HS-5 (cell line): ENCODE measurements at places on chromosomes 1 and 21.
A peak's percentile ranks its signal among the peaks of the same experiment; 100 is the strongest.

- DNase-seq, result no peak
These were observed 439.4 kb downstream of the PTPRU start for GRCh38 chr1:29675481-29676263.

- no peak for DNase-seq
These were observed 70.7 kb downstream of the KCNJ6 start for GRCh38 chr21:37845535-37845934.

GRCh38 chr1:178537382-178538090, 24.6 kb downstream of the TEX35 start:
- no peak for DNase-seq

DNA sequence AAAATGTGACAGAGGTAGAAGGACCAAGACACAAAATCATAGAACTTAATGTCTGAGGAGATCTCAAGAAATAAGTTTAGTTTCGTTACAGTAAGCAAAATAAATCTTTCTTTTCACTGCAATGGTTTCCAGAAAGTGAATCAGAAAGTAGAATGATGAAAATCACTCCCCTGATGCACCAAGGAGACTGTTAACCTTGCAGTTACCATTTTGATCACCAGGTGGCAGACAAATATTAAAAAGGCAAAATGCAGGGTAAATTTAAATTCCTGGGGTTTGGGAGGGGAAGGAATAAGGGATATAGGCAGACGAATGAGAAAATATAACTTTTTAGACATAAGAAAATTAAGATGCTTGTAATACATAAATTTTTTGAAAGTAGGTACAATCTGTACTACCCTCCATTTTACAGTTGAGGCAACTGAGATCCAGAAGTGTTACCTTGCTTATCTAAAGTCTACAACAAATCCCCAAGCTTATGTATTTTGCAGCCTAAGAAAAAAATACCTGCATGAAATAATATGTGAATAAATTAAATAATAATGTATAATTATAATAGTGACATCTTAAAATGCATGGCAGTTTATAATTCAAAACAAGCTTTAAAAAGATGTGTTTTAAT, 253.2 kb downstream of the CRB1 start:
- DNase-seq, result peak; percentile 15

DNA sequence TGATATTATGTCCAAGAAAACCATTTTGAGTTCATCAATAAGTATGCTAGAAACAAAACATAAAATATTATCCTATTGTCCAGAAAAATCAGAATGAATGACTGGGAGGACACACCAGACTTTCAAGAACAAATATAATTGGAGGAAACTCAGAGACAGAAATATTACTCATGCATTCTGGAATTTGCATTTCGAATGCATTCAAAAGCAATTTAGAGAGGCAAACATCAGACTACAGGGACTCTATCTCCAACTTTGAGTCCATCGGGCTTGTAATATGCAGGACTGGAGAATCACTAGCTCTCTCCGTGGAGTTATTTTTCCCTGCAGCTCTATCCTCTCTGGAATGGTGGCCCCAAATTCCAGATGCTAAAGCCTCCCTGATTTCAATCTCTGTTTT, 161.8 kb downstream of the CDC42BPA start:
- no peak for DNase-seq

GRCh38 chr1:210418863-210419650, 90.4 kb downstream of the HHAT start:
- DNase-seq, result no peak

DNA sequence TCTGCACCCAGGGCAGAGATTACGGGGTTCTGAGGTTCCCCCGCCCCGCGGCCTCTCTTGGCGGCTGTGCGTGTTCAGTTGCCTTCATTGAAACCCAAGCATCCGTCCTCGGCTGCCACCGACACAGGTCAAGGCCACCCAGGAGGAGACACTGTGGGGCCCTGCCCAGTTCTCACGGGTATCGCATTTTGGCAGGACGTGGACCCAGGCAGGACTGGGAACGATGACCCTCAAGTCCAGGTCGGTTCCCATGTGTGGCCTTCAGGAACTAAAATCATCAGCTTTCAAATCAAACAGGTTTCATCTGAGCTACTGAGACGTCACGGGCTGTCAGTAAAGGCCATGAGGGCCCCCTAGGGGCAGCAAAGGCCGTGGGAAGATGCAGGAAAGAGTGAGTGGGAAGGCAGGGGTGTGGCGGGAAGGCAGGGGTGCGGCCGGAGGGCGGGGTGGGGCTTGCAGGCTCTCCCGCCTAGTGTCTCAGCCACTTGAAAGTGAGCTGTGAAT, 7.0 kb upstream of the C1orf174 start:
- no peak for DNase-seq

DNA sequence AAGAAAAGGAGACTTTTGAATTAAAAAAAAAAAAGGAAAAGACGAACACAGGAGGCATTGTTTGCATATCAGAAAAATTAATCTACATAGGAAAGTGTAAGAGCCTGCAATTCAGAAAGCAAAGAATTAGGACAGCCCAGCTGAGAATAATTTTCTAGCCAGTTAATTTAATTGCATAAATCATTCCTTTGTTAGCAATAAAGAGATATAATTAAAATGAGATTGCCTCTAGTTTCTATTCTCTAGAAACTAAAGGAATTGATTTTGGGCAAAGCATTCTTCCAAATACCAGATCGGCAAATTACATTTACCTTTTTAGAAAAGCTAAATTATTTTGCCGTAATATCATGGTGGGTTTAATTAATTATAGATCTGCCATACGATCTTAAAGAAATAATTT, 46.0 kb downstream of the NUF2 start:
- DNase-seq, result no peak

DNA sequence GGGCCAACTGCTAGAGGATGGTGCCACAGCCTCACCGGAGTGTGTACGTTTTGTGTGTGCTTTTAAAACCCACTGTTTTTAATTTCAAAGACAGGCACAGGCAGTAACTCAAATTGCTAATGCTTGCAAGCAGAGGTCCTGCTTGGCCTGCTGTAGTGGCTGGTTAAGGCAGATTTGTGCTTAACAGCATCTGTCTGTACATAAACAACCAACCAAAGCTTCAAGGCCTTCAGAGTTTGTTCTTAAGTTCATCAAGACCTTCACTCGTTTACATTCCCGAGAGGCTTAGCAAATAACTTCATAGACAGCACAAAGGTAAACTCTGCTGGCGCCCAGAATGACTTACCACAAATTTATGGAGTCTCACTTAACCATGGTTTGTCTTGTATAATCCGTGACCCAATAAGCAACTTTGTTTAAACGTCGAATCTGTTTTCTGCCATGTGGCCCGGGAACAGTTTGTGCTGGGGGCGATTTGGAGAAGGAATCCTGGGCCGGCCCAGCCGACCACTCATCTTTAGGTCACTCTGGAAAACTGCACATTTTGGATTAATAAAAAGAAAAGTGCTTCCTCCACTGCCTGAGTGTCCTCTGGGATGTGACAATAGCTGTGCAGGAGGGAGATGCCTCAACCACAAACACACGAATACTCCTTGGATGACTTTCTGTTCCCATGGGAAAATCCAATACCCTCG, 58.1 kb downstream of the CAPZB start:
- DNase-seq, result no peak

DNA sequence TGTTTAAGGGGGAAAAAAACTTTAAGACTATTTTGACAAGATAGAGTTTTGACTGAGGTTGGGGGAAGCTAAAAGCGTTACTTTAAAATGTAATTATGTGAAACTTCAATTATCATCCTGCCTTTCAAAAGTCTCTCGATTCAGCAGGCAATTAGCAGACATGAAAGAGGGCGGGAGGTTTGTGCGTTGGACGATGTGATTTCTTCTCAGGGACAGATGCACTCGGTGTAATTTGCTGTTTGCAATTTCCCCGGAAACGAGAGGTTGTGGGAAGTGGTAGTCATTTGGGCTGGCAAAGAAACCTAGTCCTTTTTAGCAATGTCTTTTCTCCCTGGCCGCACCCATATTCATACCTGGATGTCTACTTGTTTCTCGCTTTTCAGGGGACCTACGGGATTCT, 27.1 kb downstream of the KAZN start:
- no peak for DNase-seq

DNA sequence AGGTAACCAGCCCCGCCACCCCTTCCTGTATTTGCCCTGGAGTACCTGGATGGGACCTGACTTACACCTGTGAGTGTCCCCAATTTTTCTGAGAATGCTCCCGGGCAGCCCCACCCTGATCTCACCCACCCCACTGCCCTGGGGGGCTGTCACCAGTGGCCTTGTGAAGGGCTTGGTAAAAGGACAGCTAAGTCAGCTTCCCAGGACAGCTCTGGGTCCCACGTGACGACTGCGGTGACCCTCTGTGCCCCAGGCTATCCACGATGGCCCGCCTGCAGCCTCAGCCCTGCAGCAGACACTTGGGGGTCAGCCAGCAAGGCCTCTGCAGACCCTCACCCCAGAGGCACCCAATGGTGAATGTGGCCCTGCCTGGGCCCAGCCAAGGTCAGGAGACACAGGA, 5.6 kb downstream of the SRM start:
- no peak for DNase-seq

- DNase-seq, result no peak
These were observed 21.7 kb upstream of the PIGC start for GRCh38 chr1:172465617-172466016.

DNA sequence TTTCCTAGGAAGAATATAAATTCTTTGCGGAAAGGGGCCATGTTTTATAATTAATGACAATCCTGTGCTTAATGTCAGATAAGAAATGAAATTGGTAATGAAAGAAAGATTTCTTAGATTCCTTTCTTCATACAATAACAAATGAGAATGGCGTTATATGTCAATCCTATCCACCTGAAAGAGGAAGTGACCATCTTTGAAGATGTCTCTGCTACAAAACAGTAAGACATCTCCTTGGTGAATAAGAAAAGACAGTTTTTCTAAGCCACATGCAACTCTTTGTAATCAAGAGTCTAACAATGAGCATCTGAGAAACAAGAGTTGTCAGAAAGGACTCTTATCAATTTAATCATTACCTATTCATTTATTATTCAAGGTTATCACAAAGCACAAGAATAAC, 286.0 kb downstream of the VAV3 start:
- DNase-seq, result no peak

GRCh38 chr21:18245464-18245967, 883 bp downstream of the CHODL start:
- no peak for DNase-seq

GRCh38 chr1:183931646-183932271, 105.8 kb downstream of the COLGALT2 start:
- no peak for DNase-seq

GRCh38 chr1:10208537-10208936, 1.8 kb upstream of the KIF1B start:
- DNase-seq, result no peak

DNA sequence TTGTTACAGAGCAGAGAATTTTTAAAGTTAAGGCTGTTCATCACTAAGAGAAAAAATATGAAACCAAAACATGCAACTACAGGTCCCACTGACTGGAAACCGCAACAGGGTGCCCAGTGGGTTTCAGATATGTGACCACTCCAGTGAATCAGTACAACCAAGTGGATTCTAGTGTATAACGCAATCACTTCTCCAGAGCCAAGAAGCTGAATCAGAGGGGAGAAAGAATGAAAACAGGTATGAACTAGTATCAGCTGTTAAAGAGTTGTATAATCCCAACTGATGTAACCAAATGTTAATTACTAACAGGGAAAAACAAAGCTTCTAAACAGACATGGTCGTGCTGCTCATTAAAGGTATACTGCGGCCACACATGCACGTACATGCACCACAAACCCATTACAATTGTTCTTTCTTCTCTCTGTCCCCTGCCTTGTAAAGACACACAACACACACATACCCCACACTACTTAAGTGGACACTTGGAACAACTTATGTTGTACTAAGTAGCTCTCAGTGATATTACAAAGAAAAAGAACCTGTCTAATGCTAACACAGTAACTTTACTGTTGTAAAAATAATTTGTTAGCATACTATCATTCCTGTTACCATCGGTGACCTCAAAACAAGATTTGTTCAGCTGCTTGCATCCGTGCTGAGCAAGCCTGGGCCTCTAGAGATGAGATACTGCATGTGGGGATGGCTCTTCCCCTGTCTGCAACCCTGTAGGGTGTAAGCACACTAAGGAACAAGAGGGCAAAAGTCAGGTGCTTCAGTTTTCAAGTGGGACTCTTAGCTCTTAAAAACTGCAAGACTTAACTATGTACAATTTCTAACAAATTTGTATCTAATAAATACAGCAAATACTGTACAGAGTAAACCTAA, 74.2 kb downstream of the PTPN14 start:
- peak; percentile 96 for DNase-seq

DNA sequence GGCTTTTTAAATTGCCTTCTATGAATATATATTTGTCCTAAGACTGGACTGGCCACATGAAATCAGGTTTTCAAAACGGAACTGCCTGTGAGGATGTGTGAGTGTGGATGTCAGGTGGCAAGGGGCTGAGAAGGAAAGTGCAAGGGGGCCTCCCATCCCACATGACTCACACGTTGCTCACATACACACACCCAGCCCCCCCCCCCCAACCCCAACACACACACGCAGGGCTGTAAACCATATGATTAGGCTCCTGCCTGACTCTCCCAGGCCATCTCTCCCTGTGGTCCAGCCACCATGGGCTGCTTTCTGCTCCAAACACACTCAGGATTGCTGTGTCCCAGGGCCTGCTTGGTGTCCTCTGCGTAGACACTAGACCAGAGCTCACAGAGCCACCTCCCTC, 22.4 kb downstream of the DEGS1 start:
- peak; percentile 50 for DNase-seq

GRCh38 chr1:90821788-90822359, 104.8 kb upstream of the BARHL2 start:
- DNase-seq, result no peak

DNA sequence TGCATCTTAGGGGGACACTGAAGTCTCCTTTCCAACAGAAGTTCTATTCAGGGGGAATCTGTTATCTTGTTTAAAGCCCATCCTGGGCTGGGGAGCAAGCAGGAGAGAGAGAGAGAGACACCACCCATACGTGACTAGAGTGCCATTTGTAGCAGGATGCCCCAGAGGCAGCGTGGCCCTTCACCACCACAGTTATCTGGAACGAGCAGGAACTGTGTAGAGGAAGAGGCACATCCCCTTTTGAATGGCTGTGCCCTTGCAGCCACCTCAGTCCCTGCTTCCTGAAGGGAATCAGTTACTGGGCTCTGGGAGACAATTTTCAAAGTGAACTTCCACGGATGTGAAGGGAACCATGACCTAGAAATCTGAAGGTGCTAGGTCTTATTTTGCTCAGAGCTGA, 19.4 kb upstream of the LAMTOR5 start:
- no peak for DNase-seq

- DNase-seq, result no peak
These were observed 5.1 kb downstream of the LDLRAD1 start for GRCh38 chr1:54012863-54013262.

DNA sequence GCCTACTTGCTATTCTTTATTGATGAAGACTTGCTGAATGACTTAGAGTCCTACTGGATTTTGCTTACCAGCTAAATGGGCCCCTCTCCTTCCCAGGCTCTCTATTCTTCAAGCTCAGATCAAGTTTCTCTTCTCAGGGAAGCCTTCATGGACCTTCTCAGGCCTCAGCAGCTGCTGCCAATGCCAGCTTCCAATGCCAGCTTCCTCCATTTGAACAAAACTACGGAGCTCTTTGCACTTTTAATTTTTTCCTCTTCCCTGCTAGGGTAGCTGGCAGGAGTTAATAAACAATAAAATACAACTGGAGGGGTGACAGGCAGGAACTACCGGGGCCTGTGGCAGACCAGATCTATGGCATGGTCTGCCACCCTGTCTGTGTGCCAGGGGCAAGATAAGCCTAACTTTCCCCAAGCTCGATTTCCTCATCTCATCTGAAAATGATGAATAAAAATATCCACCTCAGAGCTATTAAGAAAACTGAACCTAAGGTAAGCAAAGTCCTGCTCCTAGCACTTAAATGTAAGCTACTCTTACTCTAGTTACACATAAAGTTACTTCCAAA, 995 bp upstream of the IPO13 start:
- DNase-seq, result no peak

- DNase-seq, result no peak
These were observed 22.2 kb downstream of the TUT4 start for GRCh38 chr1:52530563-52531144.
